ENCODE measurements at places on chromosomes 1 and 21.

DNA sequence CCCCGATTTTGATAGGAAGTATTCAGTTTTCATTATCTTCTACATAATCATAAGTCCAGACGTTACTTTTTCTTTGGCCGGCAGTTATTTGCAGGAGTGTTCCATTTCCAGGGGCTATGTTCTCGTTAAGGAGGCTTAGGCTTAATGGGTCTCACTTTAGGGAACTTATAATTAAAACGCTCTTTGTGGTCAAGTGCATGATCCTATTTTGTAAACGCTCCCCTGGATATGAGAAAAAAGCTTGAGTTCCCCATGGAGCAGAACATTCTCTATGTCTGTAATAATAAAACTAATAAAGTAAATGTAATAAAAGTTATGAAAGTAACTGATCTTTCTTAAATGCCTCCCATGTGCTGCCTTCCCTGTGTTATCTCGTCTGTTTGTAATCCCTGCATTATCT lies 48.7 kb upstream of the GPR153 start:
- no peak for DNase-seq

- no peak for DNase-seq
These were observed 260.6 kb upstream of the DUSP10 start for GRCh38 chr1:222002503-222002902.

DNA sequence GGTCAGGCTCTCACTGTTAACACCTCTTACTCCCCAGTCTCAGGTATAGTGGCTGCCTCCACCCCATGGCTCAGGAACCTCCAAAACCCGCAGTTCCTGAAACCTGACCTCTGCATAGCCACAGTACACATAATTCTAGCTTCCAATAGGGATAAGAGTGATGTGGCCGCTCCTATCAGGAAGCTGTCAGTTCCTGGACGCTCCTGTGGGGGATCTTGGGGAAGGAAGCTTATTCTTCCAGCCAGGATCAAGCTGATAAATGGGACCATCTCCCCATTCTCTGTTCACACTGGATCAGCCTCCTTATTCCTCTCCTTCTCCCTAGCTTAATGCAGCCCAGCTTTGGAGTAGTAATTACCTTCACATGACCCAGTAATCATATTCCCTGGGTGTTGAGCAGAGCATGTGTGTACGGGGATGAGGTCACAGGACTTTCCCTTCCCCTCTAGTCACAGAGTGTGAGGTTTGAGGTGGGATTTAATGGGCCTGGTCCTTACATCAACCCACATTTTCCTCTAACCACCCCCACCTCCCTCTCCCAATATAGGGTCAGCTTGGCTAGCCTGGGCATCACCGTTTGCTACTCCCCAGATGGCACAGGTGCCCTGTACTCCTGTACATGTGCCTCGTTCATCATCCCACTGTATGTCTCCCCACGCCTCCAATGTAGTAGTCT lies 7.0 kb upstream of the POU3F1 start:
- no peak for DNase-seq

GRCh38 chr1:85394130-85394529 lies 70.8 kb downstream of the DDAH1 start:
- DNase-seq, result no peak

DNA sequence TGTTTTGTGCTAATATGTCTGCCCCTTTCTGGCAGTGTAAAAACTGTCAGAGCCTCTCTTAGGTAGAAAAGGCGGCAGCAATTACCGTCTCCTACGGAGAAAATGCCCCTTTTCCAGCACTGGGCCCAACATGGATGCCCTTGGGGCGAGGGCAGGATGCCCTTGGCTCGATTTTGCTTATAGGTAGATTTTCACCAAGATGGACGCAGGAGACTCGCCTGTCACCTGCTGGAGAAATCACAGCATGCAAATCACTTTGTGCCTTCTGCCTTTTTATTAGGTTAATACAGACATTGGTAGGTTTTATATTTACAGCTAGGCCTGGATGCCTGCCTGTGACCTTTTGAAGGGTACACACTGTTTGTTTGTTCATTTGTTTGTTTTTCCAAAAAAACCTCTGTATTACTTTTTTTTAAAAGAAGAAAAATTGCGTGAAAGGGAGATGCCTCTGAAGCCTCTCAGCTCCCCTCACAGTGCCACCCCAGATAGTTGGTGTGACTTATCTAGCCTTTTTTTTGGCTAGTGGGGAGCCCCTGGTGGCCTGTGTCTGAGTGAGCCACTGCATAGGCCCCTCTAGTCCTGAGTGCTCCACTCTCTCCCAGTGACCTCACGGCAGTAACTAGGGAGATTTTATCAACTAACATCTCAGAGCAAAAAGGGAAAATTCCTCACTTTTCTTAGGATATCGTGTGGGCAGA lies 2.5 kb downstream of the ATP1B1 start:
- no peak for DNase-seq

DNA sequence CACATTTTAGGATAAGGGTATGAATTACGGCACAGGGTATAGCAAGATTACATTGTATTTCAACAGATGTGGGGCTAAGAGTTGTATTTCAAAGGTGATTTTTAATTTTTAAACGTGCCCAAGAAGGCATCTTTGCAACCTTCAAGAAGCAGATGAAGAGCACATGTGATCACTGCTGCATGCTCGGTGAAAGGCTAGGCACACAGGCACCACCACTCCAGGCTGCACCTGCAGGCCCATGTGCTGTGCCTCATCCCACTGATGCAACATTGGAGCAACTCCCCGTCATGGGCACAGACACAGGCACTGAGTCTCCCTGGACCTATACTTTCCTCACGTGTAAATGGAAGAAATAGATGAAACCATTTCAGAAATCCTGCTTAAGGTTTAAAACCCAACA lies 23.5 kb downstream of the UBE2G2 start:
- DNase-seq, result no peak

DNA sequence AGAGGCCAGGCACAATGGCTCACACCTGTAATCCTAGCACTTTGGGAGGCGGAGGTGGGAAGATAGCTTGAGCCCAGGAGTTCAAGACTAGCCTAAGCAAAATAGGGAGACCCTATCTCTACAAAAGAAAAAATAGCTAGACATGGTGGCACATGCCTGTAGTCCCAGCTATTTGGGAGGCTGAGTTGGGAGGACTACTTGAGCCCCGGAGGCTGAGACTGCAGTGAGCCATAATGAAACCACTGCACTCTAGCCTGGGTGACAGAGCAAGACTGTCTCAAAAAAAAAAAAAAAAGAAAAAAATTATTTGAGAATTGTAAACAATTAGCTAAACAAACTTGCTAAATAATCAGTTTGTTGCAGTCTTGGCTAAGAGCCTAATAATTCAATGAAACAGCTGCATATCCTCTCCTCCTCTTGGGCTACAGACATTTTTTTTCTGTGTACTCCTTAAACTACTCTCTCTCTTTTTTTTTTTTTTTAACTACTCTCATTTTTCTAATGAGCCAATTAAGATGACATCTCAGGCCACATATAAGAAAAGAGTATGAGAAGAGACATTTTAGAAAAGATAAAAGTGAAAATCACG lies 10.5 kb upstream of the DNAJB4 start:
- no peak for DNase-seq

DNA sequence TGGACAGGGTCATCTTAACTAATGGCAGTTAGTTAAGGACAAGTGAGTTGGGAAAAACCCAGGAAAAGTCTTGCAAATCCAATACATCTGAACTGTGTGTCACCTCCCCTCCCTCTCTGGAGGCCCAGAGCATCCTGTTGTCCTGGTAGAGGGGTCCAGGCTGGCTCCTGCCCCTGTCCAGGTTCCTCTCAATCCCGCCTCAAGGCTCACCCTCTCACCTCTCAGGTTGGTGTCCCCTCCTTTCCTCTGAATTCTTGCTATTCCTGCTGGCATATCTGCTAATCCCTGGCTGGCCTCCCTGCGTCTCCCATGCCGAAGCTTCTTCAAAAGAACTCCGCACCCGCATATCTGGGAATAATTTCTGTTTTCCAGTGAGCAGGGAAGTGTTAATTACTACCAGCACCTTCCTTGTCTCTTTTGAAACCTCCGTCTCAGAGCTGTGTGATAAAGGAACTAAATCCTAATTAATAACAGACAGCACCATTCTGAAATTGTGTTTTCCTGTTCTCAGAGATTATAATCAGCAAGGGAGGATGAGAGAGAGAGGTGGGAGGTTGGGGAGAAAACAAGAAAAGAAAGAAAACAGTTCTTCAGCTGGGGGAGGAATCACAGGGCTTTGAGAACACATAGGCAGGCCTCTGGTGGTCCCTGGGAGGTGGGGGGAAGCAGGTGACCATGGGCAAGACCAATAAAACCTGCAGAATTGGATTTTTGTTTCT lies 568.0 kb downstream of the PTPRU start:
- no peak for DNase-seq

DNA sequence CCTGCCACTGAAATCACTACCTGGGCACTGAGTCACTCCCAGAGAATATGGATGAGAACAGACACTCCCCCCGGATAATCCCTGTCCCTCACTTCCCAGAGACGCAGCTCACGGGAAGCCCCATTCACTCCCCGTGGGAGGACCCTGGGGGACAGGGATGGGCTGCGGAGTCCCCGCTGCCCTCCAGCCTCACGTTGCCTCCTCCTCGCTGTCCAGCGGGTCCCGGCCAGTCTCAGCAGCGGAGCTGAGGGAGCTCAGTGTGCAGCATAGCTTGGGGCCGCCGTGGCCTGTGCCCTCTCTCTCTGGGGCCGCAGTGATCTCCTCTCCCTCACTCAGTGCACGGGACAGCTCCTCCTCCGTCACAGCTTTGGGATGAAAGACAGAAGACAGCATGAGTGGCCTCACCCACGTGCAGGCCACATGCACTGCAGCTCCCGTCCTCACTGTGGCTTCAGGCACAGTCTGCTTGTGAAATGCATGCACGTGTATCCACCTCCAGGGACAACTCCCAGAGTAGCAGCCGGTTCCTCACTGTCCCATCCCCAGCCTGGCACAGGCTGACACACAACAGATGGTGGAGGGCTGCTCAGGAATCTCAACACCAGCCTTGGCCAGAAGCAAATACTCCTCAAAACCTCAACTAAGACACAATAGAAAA lies 7.4 kb downstream of the CFAP410 start:
- no peak for DNase-seq

DNA sequence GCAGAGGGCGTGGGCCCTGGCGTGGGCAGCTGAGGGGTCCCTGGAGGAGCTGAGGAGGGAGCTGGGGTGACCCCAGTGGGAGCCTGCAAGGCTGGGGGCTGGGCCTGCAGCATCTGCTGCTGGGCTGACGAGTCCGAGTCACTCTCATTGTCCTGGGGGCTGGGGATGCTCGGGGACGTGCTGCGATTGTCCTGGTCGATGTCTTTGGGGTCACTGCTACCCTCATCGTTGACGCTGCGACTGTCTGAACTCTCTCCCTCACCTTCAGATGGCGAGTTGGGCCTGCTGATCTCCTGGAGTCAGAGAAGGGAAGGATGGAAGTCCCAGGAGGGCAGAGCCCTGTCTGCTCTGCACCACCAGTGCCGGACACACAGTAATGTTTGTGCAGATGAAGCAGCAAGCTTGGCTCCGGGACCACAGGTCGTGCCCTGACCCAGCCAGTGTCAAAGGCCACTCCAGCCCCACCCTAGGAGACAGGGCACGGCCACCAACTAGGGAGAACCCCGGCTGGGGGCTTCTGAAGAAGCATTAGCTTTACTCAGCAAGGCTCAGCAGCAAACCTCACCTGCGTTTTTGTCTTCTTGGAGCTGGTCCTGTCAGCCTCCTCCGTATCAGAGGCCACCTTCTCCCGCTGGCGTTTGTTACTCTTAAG lies 43.4 kb downstream of the SLC45A1 start:
- DNase-seq, result no peak

- peak; percentile 88 for DNase-seq
These were observed 5.2 kb downstream of the TNFRSF18 start for GRCh38 chr1:1200876-1201810.

DNA sequence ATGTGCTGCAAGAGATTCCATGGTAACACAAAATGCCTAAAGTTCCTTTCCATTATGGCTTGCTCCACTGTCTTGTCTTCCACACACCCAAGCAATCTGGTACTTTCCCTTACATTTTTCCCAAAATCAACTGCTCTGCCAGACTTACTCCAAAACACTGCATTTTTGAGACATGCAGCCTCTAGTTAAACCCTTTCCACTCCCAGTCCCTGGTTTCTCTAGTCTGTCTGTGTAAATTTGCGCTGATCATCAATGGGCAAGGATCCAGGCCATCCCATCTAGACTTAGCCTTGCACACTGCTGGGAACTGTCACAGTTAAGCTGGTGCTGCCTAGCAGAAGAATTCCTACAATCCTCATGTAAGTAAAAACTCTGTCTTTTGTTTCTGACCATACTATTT lies 47.8 kb downstream of the DAB1 start:
- no peak for DNase-seq

GRCh38 chr1:1118011-1118875 lies 2.4 kb upstream of the C1orf159 start:
- DNase-seq, result no peak

DNA sequence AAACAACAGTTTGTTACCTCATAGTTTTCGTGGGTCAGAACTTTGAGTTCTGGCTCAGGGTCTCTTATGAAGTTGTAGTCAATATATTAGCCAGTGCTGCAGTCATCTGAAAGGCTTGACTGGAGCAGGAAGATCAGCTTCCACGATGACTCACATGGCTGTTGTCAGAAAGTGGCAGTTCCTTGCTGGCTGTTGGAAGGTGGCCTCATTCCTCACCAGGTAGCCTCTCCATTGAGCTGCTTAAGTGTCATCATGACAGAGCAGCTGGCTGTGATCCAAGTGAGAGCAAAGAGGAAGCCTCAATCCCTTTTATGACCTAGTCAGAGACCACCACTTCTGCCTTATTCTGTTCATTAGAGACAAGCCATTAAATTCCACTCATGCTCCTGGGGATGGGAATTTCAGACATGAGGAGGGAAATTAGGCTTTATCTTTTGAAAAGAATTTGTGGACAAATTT lies 5.6 kb downstream of the OSBPL9 start:
- peak; percentile 9 for DNase-seq

GRCh38 chr1:193856261-193856660 lies 669.8 kb upstream of the B3GALT2 start:
- no peak for DNase-seq
